ENCODE measurements at places on chromosomes 5 and 9.

DNA sequence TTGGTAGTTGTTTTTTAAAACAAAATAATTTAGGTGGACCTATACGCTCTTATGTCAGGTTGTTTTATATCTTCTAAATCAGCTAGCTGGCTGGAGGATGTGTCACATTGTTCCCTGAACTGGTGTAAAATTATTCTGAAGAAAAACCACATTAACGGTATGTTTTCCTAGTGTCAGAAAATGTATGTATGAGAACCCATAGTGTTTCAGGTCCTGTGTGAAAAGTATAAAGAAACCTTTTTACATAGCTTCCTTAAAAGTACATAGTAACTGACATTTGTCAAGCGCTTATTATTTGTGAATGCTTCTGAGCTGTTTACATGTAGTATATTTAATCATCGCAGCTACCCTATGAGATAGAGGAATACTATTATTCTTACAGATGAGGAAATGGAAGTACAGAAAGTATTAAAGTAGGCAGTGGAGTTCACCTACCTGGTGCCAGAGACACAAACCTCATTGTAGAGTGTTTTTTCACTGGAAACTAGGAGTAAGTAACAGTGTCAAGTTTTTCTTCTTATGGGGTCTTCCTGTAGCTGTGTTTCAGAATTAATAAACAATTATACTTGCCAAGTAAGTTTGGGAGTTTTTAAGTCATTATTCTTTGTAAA is 10.4 kb upstream of the FAM120AOS start:
- DNase-seq: no peak

- DNase-seq: no peak
Measured at GRCh38 chr9:7549249-7549648, 250.3 kb downstream of the DMAC1 start.

DNA sequence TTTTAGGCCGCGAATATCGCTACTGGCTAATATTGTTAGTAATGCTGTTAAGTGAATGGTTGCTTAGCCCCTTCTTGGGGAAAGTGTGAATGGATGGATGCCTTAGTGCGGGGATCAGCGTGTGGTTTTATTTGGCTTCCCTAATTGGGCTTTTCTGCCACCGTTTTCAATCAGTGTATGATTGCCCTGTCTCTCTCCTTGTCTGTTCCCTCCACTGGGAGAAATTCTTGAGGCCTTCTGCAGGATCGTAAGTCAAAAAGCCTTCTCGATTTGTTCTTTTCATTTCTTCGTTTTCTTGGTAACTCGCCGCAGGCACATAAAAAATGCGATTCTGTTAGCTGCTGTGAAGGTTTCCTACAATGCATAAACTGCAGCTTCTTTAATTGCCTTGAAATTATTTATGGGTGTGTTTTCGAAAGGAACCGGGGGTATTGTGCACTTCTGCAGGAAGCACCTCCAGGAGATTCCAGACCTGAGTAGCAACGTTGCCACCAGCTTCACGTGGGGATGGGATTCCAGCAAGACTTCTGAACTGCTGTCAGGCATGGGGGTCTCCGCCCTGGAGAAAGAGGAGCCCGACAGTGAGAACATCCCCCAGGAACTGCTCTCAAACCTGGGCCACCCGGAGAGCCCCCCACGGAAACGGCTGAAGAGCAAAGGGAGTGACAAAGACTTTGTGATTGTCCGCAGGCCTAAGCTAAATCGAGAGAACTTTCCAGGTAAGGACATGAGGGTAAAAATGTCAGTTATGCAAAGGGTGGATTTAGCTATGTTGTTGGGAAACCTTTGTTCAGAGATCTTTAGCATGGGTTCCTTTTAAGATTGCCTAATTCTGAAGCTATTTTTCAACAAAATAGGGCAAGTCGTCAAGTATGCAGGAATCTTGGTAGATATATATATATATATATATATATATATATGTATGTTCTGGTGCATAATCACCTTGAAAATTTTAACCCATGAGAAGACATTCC is 700 bp downstream of the SKP2 start:
- DNase-seq: no peak

DNA sequence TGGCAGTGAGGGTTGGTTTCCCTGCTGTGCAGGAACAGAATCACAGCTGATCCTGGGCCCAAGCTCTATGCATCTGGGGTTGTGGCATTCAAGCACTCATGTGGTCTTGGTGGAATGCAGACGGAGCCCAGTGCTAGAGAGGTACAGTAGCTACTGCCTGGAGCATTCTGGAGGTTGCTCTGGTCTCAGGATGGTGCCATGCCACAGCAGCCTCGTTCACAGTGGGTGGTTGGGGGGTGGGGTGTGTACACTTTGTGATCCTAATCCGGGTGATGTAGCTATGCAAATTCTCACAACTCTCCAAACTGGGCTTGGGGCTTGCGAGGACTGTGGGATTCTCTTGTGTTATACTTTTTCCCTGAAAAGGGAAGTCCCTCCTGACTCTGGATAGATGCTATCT is 45.2 kb downstream of the FGD3 start:
- no peak for DNase-seq

DNA sequence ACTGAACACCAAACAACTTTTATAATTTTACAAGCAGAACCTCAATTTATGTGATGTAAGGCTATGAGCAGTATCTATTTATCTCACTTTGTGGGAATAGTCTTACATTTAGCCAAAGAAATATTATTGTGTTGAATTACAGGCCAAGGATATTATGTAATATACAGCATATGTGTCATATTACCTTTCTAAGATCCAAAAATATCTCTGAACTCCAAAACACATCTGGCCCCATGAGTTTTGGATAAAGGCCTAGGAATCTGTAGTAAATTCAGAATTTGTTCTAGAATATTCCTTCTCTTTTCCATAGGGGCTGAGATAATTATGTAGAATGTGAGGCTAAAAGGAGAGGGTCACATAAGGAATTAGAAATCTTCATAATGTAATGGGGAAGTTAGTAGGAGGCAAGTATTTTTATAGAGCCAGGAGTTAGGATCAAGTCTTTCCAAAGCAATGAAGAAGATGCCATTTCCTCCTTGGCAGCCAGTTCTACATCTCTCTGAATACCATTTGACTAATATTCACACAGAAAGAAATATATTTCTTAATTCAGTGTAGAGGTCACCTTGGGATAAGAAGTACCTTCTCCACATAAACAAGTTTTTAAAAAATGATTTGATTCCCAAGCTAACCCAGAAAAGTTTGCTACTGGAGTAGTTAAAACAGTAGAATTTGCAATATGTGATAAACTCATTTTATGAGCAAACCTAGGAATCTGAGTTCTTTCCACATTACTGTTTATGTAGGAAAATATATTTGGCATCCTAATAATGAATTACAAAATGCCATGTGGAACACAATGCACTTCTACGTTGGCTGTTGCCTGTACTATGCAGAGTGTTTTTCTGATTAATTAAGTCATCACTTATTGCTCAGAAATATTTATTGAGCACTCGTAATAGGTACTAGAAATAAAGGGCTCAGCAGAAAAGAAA is 20.3 kb upstream of the GRAMD2B start:
- no peak for DNase-seq

DNA sequence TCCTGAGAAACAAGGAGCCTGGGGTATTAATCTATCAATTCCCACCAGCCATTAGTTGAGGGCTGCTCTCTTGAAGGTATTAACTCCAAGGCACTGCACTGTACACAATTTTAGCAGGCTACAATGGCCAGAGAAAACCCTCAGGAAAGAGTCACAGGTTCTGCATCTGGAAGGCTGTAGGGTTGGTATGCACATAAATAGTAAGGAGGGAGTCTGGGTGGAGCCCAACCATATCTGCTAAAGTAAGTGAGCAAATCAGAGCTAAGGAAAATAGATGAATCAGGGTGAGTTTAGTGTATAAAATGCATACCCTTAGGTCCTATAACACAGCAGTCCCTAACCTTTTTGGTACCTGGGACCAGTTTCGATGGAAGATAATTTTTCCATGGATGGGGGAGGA is 18.2 kb downstream of the TMEM215 start:
- DNase-seq: no peak

DNA sequence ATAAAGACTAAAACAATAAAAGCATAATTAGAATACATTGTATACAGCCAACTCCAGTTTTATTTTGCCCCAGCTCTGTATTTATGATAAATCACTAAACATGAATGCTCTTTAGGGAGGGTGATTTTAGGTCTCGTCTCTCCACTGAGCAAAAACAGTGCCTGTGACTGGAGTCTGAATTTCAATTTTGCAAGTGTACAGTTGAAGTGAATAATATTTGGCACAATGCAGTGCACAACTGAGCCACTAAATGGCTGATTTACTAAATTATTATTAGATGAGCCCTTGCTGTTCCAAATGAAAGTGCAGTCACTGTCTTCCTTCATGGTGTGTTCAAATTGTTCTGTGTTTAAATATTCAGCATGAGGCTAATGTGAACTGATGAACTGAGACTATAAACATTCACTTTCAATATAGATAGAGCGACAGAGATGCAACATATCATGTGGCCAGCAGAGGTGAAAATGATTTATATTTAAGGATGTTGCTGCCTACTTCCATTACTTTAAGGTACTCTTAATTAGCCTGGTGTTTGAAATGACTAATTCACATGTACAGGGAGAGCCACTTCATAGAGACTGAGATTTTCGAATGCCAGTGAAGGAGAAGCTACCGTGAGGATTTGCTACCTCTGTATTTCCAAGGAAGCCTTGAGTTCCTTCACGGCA is 375.1 kb downstream of the EBF1 start:
- DNase-seq: no peak

DNA sequence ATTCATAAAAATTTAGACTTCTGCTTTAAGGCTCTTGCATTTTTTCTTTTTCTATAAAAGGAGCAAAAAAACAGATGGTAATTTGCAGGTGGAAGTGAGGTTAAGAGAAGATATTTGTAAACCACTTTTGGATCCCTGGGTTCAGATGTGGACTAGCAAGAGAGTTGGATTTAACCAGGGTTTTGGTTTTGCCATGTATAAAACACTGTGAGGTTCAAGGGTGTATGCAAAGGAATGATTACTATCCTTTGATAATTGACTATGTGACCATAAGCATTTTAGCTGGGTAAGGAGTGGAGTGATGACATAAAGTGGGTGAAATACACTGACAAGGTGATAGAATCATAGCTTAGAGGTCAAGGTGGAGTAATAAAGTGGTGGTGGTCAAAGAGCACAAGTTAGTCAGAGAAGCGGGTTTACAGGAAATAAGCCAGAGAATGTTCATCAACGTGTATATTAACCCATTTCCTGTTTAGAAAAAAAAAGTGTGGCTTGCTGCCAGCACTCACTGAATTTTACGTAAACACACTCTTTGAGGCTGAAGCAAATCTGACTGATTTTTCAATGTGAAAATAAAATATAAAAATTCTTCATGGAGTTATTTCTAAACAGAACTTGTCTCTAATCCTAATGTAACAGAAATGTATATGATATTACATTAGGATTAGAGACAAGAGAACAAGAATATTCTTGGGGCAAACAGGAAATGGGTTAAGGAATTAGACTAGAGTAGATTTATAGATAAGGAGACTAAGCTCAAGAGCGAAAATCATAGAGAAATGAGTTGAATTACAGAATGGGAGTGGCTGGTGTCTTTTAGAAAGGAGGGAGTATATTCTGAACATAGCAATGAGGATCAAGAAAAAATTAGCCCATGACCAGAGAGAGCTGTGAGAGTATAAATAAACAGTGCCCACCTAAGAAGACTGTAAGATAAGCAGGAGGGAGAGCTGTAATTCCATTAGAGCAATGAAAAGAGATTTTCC is 74.5 kb downstream of the CDKN2A start:
- peak; percentile 34 for DNase-seq

DNA sequence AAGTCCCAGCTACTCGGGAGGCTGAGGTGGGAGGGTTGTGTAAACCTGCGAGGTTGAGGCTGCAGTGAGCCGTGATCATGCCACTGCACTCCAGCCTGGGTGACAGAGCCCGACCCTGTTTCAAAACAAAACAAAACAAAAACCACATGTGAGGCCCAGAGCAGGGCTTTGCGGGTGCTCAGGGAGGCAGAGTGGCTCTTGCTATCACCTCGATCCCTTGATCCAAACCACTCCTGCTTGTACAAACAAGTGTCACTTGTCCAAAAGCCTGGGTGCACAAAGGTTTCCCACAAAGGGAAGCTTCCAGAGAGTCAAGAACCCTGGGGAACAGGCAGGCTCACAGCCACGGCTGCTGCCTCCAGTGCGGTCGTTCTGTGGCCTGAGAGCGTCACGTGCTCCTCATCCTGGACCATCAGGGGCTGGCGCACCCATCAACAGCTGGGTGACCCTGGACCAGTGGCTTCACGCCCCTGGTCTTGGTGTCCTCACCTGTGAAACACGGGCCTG is 162.7 kb downstream of the C9orf50 start:
- peak; percentile 71 for DNase-seq

DNA sequence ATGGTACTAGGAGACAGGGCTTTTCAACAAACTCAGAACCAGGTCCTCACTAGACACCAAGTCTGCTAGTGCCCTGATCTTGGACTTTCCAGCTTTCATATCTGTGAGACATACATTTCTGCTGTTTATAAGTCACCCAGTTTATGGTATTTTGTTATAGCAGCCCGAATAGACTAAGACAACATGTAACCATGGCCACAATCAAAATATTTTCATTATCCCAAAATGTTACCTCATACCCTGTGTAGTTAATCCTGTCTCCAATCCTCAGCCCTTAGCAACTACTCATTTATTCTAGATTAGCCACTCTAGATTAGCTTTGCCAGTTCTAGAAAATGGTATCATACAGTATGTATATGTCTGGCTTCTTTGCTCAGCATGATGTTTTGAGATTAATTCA is 6.3 kb upstream of the ATG10 start:
- DNase-seq: no peak

- DNase-seq: no peak
Measured at GRCh38 chr5:137572042-137572695, 73.0 kb upstream of the SPOCK1 start.

DNA sequence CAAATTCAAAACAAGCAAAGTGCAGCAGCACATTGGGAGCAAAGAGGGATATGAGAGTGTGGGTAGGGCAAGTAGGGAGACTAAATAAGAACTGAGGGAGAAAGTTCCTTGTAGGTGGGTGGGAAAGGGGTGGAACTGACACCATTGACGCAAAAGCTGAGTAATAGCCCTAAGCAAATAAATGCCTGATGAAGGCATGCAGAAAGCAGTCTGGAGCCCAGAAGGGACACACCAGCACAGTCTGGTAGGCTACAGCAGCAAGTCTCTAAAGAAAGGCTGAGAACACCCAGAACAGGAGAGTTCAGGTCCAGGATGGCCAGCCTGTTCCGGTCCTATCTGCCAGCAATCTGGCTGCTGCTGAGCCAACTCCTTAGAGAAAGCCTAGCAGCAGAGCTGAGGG is at the start of gene INSL4:
INSL4 (plus strand) TSS at position 208 of the 400 bp plus-strand sequence; CDS start at position 313, 105 bp downstream.
- no peak for DNase-seq

GRCh38 chr5:17241635-17242034 is 24.2 kb downstream of the BASP1 start:
- no peak for DNase-seq

GRCh38 chr5:6478793-6479192 is 30.1 kb downstream of the UBE2QL1 start:
- DNase-seq: no peak

GRCh38 chr9:109718861-109719260 is 61.1 kb upstream of the PALM2AKAP2 start:
- DNase-seq: no peak

All from CD8-positive, alpha-beta T cell (primary cell).